ENCODE measurements at places on chromosomes 4 and X. TPM values are rescaled to one million over a fixed set of nuclear protein-coding genes. Genes with fewer than 3 reads are reported as not detected.

DNA sequence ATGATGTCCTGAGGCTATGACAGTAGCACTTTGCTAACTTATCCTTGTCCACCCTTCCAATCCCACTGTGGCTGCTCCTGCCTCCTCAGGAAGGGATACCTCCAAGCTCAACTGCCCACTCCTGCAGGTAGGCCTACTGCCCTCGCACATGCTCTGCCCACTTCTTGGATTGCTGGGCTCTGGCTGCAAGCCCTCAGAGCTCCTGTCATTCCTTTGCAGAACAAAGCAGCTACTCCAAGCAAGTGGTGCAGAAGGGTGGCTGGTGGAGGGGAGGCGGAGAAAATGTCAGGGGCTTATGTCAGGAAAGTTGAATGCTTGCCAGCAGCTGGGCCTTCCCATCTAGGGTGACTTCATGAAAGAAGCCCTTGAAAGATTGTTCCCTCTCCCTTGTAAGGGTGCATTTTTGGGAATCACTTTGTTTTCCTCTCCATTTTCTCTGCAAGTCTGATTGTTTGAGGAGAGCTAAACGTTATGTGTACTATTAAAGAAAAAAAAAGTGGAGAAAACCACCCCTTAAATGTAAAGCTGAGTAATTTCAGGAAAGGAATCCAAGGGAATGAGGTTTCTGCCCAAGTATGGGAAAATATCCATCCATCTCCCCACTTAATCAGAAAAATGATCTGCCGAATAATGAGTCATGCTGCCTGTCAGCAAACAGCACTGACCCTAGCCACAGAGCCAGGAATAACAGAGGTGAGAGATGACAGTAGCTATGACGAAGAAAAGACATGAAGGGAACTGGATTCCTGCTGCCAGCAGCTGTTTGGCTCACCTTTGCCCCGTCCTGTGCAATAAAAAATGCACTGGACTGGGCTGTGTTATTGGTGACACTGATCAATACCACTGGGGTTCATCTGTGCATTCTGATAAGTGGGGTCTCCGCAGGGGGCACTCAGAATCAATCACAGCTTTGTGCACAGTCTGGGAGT is 102.0 kb downstream of the RTL5 start:
- DNase-seq, result peak; percentile 20

DNA sequence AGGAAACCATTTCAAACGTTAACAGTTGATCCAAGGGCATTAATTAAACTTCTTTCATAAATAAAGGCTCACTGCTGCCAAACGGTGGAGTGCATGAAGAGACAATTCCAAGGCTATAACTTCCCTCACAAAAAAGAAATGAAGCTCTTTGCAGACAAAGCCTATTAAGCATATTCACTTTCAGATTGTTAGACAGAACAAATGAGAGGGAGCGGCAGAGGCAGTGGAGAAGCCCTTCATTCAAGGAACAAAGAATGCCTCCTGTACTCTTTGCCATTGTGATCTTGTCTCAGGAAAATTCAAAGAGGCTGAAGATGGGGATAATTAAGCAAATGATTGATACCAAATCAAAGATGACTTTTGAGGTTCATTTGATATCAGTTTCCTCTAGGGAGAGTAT is 370.5 kb upstream of the FAT1 start:
- DNase-seq, result no peak

Gene UCP1
- not detected for total RNA-seq

Gene GLA
- total RNA-seq, result 115 TPM

- no peak for DNase-seq
These were observed 22.9 kb downstream of the SHROOM3 start for GRCh38 chr4:76457885-76458284.

- no peak for DNase-seq
These were observed 310.0 kb upstream of the AADAT start for GRCh38 chr4:170399581-170400293.

DNA sequence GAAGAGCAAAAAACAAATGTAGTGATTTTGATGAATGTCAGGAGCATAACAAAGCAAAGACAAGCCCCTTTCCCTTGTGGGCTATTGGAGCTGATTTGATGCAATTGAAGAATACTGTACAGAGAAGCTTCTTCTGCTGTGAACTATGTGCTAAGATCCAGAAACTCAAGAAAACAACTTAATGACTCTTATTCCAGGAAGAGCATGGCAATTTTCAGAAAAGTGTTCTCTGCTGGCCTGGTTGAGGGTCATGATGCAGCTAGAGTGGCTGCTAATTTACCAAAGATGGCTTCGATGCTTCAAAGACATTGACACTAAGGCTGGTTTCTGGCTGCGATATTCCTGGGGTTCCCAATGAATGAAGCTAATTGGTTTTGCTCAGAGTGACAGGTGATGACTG is 45.8 kb downstream of the TNIP3 start:
- no peak for DNase-seq

All from Panc1 (cell line).